Activated CD4-positive, alpha-beta T cell treated with anti-CD3 and anti-CD28 coated beads, Interleukin-2, amount 50 U/mL, for 1 hour (primary cell): ENCODE measurements at places on chromosomes 3 and 15.

GRCh38 chr3:84100861-84101260 lies 857.9 kb upstream of the CADM2 start:
- no peak for DNase-seq

GRCh38 chr3:143001034-143001368 lies 369 bp upstream of the U2SURP start:
- peak; percentile 46 for DNase-seq

- no peak for DNase-seq
Measured at GRCh38 chr15:56653107-56653506, 80.2 kb downstream of the ZNF280D start.

GRCh38 chr3:161823910-161824309 lies 327.3 kb downstream of the OTOL1 start:
- no peak for DNase-seq

DNA sequence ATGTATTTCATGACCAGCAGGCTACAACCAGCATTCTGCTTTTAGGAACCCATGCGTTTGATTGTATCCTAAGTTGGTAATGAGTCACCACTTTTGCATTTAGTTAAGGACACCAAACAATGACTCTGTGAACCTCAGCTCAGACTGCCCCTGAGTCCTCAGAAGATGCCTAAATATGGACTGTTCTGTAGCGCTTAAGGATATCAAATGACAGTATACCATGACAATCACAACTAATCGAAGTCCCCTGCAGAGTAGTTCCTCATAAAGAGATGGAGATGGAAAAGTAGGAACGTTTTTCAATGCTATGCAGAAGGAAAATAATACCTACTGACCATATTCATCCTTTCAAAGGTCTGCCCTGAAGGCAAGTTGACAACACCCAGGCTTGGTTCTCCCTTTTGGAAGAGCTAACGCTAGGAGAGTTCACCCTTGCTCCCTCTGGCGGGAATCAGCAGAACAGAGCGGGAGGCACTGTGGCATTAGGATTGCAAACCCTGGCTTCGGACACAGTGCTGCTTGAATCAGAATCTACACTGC lies 508.6 kb downstream of the FHIT start:
- DNase-seq = no peak

GRCh38 chr3:190269101-190269500 lies 53.1 kb downstream of the CLDN1 start:
- DNase-seq = no peak

DNA sequence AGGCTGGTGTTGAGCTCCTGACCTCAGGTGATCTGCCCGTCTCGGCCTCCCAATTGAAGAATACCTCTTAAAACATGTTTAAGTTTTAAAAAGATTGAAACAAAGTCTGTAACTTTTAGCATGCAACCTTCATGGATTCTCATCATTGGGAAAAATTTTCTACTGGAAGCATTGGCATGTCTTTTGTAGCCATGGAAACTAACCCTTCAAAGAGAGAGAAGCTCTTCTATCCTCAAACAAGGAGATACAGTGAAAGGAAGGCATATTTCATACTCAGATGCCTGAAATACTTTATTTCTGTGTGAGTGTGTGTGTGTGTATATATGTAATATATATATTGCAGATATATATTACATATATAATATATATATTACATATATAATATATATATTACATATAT lies 154.9 kb downstream of the CHDH start:
- DNase-seq = no peak
